ENCODE measurements at places on chromosomes 2 and 18. TPM values are rescaled to one million over a fixed set of nuclear protein-coding genes. Genes with fewer than 3 reads are reported as not detected.
A peak's percentile ranks its signal among the peaks of the same experiment; 100 is the strongest.

B4GALT6 gene
- 86.3 TPM for total RNA-seq

C2orf15 gene
- total RNA-seq, result 2.3 TPM

ZNF385B gene
- 35.6 TPM for total RNA-seq

METTL8 gene
- total RNA-seq, result 21.7 TPM

RNF125 gene
- 6.7 TPM for total RNA-seq

SERPINB4 gene
- not detected for total RNA-seq

SCN9A gene
- total RNA-seq, result 5.6 TPM

ATOH8 gene
- total RNA-seq, result 10.4 TPM

DCC gene
- 34.9 TPM for total RNA-seq

HPCAL1 gene
- total RNA-seq, result 109 TPM

ABHD1 gene
- 2.4 TPM for total RNA-seq

GRCh38 chr2:223437788-223438187 is 164.4 kb downstream of the SCG2 start:
- no peak for DNase-seq

- DNase-seq, result no peak
Measured at GRCh38 chr18:57231864-57232263, 85.0 kb downstream of the BOD1L2 start.

DNA sequence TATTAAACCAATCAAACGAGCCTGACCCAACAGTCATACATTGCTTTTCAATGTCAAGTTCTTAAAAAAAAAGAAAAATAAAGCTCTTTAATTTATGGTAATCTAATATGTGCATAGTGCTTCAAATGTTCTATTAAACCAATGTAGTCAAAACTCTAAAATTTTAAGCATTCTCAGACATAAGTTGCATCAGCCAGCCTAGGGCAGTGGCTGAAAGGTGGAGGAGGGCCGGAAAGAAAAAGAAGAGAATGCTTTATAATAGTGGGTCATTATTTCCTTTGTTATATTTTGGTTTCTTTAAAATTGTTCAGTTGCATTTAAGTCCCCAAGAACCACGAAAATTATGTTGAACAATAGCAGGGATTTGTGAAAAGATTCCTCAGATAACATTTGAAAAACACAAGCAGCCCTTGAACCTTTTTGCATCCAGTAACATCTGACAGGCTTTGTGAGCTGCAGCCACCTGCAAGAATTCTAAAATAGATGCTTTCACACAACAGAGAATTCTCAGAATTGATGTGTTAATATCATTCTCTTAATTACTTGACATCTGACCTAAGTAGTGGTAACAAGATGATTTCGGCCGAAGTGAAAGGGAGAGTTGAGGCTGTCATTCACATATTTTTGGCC is 252.1 kb downstream of the CDCA7 start:
- no peak for DNase-seq

- DNase-seq, result peak; percentile 78
Measured at GRCh38 chr2:106030287-106031268, 163.5 kb downstream of the UXS1 start.

DNA sequence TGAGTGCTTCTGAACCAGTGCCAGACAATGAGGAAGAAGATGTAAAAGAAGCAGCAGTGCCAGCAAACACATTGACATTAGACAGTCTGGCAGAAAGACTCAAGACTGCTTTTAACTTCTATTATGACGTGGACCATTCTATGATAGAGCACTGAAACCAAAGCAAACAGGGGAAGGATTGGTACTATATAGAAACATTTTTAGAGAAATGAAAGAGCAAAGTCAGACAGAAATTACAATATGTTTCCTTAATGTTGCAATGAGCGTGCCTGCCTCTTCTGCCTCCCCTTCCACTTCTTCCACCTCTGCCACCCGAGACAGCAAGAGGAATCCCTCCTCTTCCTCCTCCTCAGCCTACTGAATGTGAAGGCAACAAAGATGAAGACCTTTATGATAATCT is 39.7 kb downstream of the DHX57 start:
- no peak for DNase-seq

GRCh38 chr2:109182426-109182825 is 53.4 kb downstream of the SH3RF3 start:
- DNase-seq, result no peak

GRCh38 chr2:60764736-60765534 is 8.9 kb downstream of the PAPOLG start:
- DNase-seq, result no peak

DNA sequence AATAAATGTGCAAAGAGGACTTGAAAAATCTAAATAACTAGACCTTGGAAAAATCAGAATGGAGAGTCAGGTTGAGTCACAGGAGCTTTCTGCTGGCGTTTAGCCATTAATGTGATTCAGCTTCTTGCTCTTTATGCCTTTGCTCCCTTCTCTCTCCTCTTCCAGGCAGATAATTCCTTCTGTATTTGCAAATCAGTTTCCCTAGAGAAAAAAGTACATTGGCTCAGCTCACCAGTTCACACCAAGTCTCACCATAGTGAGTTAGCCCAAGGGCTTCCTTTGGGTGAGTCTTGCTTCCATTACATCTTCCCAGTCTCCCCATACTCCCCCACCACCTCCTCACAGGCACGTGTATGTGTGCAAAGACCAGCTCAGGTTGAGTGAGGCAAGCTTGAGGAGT is 73.6 kb downstream of the CYBRD1 start:
- DNase-seq, result no peak

- DNase-seq, result no peak
Measured at GRCh38 chr18:58911766-58912165, 47.1 kb downstream of the ZNF532 start.

- peak; percentile 13 for DNase-seq
Measured at GRCh38 chr18:53219853-53220252, 879.9 kb downstream of the DCC start.

- no peak for DNase-seq
Measured at GRCh38 chr2:198347946-198348345, 543.6 kb downstream of the PLCL1 start.

GRCh38 chr2:30847329-30847728 is 40.1 kb upstream of the CAPN13 start:
- DNase-seq, result no peak

- DNase-seq, result no peak
Measured at GRCh38 chr2:96202152-96202854, 6.3 kb downstream of the STARD7 start.

DNA sequence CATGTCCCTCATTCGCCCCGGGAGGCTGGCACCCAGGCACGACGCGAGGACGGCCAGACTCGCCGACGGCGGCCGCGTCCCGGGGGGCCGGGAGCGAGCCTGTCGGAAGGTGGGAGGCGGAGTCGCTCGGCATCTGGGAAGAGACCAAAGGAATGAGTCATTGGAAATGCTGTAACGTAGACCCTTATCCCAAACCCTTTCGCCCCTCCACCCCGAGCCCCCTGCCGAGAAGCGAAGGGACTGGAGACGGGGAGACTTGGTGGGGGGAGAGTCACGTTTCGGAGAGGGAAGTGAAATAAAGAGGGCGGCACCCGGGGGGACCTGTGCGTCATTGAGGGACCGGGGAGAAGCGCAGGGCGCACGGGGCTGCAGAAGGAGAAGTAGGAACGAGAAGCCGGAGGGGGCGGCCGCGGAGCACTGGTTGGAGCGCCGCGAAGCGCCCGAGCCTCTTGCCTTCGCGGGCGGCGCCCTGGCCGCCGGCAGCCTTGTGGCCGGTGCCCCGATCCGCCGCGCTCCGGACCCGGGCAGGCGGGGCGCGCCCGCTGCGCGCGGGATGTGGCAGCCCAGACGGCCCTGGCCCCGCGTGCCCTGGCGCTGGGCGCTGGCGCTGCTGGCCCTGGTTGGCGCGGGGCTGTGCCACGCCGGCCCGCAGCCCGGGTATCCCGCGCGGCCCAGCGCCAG is at the start of gene EMILIN2:
Gene EMILIN2 (plus strand): TSS at position 371 of the 681 bp plus-strand sequence. CDS start 183 bp downstream, at position 554.
- peak; percentile 19 for DNase-seq

- peak; percentile 30 for DNase-seq
Measured at GRCh38 chr2:84970210-84970867, 622 bp upstream of the KCMF1 start.

GRCh38 chr2:57892920-57893319 is 153.7 kb upstream of the VRK2 start:
- DNase-seq, result no peak

DNA sequence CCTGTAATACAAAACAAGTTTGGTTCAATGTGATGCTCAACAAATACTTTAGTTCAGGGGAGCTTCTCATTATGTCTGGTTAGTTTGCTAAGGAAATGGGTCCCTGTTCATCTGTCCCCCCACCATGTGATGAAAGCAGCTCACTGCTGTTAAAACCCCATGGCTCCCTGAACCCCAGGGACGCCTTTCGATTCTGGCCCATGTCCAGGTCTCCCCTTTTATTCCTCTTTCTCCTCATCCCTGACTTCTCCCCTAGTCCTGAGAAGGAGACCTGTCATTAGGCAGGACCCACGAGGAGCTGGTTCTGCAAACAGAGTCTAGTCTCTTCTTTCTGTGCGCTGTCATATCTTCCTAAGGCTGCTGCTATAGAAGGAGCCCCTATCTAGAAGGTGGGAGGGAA is 213.3 kb upstream of the OSR1 start:
- DNase-seq, result no peak

DNA sequence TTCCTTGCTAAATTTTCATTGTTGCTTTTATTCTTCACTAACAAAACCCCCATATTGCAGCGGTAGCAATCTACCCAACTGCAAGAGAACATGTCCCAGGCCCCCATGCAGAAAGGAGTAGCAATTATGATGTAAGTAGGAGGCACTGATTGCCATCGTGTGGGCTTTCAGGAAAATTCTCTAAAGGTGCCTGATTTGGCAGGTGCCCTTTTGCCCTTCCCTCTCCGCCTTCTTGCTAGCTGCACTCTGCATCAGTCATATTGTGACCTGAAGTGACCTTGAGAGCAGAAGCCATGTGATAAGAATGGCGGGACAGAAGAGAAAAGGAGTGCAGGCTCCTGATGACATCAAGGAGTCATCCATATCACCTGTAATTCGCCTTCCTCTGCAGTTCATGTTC is 112.1 kb downstream of the NCKAP5 start:
- DNase-seq, result no peak

GRCh38 chr2:197847651-197848401 is 43.4 kb downstream of the PLCL1 start:
- DNase-seq, result no peak

DNA sequence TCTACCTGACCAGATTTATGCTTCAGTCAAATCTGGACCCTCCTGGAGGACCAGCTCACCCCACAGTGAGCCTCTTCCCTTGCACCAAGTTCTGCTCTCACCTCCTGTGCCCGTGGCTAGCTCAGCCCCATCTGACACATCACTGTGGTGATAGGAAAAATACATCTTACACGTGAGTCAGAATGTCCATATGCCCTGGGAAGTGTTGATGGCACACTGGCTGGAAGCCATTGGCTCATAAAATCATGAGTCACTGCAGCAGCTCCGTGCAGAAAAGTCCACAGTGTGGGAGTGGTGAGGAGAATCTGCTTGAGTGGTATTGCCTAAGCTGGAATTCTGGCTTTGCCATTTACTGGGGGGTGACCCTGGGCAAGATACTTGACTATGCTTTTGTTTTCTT is 42.6 kb upstream of the RAPGEF4 start:
- no peak for DNase-seq

DNA sequence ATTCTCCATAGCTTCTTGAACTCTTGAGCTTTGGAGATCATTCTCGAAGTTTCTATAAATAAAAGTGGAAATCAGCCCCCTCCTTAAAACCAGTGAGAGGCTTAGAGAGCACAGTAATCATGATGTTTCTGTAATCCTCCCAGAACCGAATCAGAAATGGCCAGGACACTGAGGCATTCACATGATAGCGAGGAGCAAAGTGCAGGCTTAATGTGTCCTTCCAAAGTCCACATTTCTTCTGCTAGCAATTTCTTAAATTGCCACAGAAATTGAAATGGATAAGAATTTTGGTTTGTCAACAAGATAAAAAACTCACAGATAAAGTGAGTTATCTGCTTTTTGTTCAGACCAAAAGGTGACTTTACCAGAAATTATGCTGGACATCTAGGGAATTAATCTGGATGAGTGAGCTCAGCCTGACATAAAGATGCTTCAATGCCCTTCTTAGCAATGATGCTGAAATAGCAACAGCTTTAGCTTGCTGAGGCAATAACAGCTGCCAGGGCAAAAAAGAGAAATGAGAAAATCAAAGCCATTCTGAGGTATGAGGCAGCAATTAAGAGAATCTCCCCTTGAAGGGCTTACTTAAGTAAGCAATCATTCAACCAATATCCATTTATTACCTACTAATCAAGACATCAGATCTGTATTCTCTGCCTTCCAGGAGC is 82.4 kb upstream of the PHLPP1 start:
- no peak for DNase-seq

GRCh38 chr2:8121826-8122513 is 559.9 kb upstream of the ID2 start:
- no peak for DNase-seq

DNA sequence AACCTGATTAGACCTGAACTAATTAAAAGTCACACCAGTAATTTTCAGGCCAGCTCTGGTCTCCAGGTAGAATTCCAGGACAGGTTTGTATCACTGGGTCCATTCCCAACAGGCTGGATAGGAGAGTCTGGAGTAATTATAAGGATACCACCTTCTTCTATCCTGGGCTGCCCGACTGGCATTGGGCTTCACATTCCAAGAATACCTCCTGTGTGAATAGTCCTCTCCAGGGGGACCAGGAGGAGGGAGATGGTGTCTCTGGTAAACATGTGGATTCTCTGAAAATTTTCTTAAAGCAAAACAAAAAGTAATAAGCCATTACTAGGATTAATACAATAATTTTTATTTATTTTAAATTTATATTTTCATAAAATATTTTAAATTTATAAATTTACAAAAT is 17.3 kb downstream of the DUSP11 start:
- DNase-seq, result no peak

DNA sequence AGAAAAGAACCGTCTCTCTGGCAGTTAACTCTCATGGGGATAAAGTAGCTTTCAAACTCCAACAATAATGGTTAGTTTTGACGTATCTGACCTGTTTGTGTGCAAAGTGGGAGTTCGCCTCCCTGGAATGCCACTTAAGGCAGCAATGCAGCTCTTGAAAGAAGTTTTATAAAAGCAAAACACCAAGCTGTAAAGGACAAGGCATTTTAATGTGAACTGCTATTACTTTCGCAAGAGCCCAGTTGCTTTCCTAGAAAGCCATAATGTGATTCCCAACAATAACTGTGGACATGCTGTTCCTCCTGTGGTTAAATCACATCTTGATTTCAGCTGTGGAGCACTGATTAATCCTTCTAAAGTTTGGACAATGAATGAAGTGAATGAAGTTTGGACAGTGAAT is 303.7 kb downstream of the PTPRM start:
- DNase-seq, result no peak

DNA sequence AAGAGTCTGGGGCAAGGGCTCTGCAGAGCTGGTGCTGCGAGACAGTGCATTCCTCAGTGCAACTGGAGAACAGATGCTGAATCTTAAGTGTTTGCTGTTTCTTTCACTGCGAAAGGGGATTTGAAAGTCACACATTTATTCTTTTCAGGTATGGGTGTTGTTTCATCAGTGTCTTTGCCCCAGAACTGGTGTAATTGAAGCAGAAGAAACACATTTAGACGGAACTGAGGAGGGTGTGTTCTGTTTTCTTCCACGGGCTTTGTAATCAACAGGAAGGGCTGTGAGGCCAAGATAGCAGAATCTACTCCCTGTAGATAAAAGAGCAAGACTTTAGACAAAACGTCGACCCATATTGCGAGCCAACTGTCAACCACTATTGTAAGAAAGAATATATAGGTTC is 151.9 kb downstream of the EPHA4 start:
- DNase-seq, result no peak

DNA sequence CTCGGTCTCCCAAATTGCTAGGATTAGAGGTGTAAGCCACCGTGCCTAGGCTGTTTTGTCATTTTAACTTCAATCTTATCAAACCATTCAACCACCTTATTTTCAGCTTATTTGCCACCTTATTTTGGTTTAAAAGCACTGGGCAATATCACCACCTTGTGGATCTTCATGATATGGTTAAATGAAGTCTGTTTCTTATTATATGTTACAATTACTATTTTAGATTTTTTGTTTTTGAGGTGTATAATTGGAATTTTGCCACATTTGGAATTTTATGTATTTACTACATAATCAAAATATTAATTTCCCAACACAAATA is 43.8 kb upstream of the SCN9A start:
- no peak for DNase-seq

Data from dorsolateral prefrontal cortex (tissue), 122 donors.